Stimulated activated CD8-positive, alpha-beta memory T cell treated with anti-CD3 and anti-CD28 coated beads, Interleukin-2, amount 100 ng/mL, for 1 hour (primary cell): ENCODE measurements at places on chromosomes 2 and 18.

- DNase-seq: no peak
These were observed 105.0 kb downstream of the PXDN start for GRCh38 chr2:1639086-1639858.

GRCh38 chr18:63299837-63300745, 19.5 kb downstream of the BCL2 start:
- DNase-seq: no peak

- DNase-seq: no peak
These were observed 66.4 kb downstream of the UBE2E3 start for GRCh38 chr2:181046833-181047232.

- DNase-seq: no peak
These were observed 146.0 kb downstream of the VAPA start for GRCh38 chr18:10059610-10060468.

DNA sequence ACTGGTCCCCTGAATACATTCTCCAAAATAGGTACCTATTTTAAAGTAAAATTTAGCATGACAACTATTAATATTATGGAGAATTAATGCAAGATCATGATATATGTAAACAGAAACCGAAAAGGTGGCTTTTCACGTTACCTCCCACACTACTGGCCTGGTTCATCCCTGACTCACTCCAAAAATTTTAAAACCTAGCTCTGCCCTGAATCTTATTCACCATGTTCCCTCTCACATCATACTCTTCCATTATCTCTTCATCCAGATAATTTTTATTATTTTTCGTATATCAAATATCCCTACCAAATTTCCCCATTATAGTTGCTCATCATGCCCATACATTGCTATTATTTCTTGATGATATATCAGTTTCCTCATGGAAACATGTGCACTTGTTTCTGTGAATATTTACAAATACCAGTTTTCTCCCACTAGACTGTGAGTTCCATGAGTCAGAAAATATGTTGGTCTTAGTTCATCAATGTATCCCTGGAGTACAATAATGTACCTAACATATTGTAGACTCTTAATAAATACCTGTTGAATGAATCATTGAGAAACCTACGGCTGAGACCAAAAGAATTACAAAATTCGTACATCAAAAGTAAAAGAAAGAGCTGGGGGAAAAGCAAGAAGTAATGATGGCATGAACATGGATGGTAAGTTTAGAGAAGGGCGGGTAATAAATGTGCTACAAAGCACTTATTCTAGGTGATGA, 360.1 kb upstream of the CHAC2 start:
- no peak for DNase-seq

DNA sequence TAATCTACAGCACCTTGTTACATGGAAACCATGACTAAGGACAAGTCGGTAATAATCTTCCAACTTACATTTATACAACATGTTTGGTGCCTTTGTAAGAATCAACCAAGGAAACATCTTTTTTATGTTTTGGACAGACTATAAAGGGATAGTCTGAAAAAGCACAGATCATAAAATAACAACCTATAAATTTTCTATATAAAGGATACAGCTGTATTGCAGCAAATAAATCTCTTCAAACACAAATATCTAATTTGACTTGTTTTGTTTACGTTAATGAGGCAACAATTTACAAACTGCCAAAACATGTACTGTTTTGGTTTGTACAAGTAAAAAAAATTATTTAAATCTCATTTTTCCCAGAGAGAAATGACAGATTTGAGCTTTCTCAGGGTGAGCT, 92.5 kb downstream of the SRBD1 start:
- DNase-seq: no peak

DNA sequence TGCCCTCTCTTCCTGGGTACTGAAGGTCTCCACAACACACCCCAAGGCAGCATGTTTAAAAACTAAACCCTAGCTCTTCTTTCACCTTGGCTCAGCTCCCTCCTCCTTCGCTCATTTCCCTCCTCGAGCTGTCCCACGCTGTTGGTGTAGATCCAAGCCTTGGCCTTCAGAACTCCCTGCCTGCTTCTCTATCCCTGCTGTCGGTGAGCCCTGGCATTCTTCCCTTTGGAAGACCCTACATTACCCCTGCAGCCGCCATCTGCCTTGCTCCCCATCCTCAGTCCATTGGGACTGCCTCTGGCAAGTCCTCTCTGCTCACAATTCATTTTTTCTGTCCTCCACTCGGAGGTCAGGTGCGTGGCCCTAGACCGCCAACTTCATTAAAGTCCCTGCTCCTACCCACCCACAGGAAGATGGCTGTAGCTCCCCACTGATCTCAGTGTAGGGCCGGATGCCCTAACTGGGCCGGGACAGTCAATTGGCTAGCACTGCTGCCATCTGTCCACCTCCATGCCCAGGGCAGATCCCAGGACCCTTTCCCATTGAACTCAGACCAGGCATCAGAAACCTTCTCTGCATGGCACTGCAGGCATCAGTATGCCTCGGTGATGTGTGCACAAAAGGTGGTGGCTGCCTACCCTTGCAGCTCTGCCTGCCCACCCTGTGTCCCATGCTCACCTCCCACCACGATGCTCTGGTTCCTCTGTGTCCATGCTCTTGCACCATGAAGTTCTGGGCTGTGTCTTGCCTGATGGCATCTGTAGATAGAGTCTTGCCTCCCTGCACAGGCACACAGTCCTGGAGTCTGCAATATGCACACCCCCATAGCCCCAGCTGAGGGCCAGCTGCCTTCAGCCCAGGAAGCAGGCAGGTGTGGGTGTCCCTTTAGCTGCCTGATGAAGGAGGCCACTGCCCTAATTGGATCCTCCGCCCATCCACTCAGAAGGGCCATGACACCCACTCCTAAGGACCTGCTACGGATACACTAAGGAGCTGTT, 5.7 kb downstream of the AMER3 start:
- no peak for DNase-seq

GRCh38 chr2:147386284-147386683, 458.5 kb upstream of the ACVR2A start:
- no peak for DNase-seq

GRCh38 chr2:37849911-37850310, 75.2 kb upstream of the RMDN2 start:
- no peak for DNase-seq

GRCh38 chr2:7089284-7089683, 172.1 kb downstream of the RNF144A start:
- no peak for DNase-seq

- DNase-seq: no peak
These were observed 99.5 kb upstream of the RNF152 start for GRCh38 chr18:61992285-61992684.

- no peak for DNase-seq
These were observed 41.3 kb downstream of the HDHD2 start for GRCh38 chr18:47108998-47109405.

DNA sequence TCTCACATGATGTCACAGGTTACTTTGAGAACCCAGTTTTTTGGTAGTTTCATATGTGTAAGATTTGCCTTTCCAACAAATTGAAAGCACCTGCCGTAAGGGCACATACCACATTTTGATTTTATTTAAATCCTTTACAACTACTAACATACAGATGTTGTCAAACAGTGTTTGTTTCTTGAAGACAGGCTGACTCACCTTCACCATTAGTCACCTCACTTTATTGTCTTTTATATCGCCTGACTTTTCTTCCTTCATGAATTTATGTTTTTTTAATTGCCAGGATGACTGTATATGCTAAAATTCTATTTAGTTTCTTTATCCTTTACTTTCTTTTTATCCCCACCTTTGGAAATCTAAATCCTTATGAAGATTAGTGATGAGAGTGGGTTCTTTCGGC, 886.7 kb downstream of the SUCLG1 start:
- no peak for DNase-seq

- peak; percentile 45 for DNase-seq
These were observed 86.9 kb downstream of the LIMS1 start for GRCh38 chr2:108621087-108621559.

DNA sequence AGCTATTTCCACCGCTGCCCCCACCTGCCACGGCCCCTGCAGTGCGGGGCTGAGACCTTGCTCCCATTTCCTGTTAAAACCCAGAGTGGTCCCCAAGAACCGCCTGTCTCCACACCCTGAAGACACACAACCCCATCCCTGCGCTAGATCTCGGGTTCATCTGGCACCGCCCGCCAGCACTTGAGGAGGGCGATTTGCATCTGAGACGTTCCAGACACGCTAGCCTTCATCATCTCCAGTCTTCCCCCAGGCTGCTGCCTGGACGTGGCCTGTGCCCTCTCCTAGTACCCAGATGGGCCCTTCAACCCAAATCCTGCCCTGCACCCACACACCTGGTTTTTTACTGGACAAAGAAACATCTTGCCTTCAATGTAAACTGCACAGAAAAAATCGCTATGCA, 49.8 kb downstream of the SLC66A2 start:
- no peak for DNase-seq

DNA sequence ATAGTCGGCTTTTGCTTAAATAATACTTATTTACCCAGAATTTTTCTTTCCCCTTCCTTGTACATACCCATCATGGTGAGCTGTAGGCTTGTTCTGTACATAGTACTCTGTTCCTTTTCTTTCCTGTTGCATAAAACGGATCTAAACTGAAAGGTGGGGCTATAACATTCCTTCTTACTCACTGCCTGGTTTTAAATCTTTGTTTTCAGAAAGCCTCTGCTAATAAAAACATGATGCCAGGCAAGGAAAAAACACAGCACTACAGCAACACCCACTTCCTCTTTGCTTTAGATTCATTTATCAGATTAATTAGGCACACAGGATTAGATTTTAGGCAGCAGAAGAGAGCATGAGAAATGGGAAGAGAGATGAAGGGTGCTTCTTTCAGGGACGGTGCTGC, 19.6 kb upstream of the STON1 start:
- DNase-seq: no peak

GRCh38 chr2:238939074-238939473, 91.2 kb downstream of the TWIST2 start:
- no peak for DNase-seq

DNA sequence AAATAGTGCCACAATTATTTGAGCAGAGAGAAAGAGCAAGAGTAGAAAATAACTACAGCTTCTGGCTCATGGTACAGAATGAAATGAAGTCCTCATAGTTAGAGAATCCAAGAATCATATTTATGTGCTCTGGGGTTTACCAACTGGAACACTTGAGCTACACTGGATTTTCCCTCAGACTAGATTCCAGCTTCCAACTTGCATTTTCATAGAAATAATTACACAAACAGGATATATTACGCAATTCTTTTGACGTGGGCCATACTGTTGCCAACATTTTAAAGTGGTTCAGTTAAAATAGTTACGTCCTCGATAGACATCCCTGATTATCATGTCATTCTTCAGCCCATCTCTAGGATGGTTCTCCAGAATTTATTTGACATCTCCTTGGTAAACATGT, 129.2 kb downstream of the ETAA1 start:
- no peak for DNase-seq
